ENCODE measurements at places on chromosomes 4 and X. TPM values are rescaled to one million over a fixed set of nuclear protein-coding genes. Genes with fewer than 3 reads are reported as not detected.

Gene CT47B1
- total RNA-seq, result not detected

Gene PNMA6A
- total RNA-seq, result 3.9 TPM

Gene INTS6L
- 15.4 TPM for total RNA-seq

Gene PIGA
- total RNA-seq, result 9.5 TPM

Gene MAGEB1
- total RNA-seq, result not detected

Gene GATA1
- not detected for total RNA-seq

Gene RLIM
- 67.4 TPM for total RNA-seq

Gene GPC4
- 5.9 TPM for total RNA-seq

Gene TCP11X2
- total RNA-seq, result not detected

Gene SATL1
- total RNA-seq, result not detected

Gene PNMA6F
- not detected for total RNA-seq

Gene ALAS2
- total RNA-seq, result not detected

Gene ETDA
- total RNA-seq, result not detected

Gene TMPRSS11D
- total RNA-seq, result not detected

Gene ADH1A
- total RNA-seq, result not detected

Gene USP17L29
- total RNA-seq, result not detected

Gene NXF2B
- not detected for total RNA-seq

Gene SGCB
- 61.5 TPM for total RNA-seq

Gene PLP1
- not detected for total RNA-seq

Gene CDKL2
- 0.88 TPM for total RNA-seq

Gene OTC
- not detected for total RNA-seq

Gene ADGRG4
- not detected for total RNA-seq

Gene CSAG2
- total RNA-seq, result not detected

Gene HTN3
- not detected for total RNA-seq

Gene MAGEB10
- total RNA-seq, result not detected

Gene GRID2
- total RNA-seq, result 0.32 TPM

Gene MAPK10
- 4.2 TPM for total RNA-seq

Gene EDNRA
- 3.9 TPM for total RNA-seq

Gene ZFX
- 53.2 TPM for total RNA-seq

Gene SPANXA2
- not detected for total RNA-seq

Gene MAB21L2
- total RNA-seq, result 0.28 TPM

Gene AR
- total RNA-seq, result 2.1 TPM

Gene MAGEH1
- 23.8 TPM for total RNA-seq

Gene TTC29
- not detected for total RNA-seq

Gene MAGED4
- 53.1 TPM for total RNA-seq

Gene SYP
- total RNA-seq, result 0.32 TPM

Gene NKX3-2
- total RNA-seq, result not detected

Gene ZFYVE28
- 8.1 TPM for total RNA-seq

Gene PPEF2
- not detected for total RNA-seq

Gene GUCY1A1
- 0.78 TPM for total RNA-seq

Gene TMEM185A
- 22.6 TPM for total RNA-seq

Gene PHOX2B
- total RNA-seq, result not detected

Gene EREG
- under 0.01 TPM for total RNA-seq

Gene ANKRD50
- 140 TPM for total RNA-seq

Gene TKTL1
- not detected for total RNA-seq

Gene MAGEC3
- total RNA-seq, result not detected

Gene MAGEB16
- not detected for total RNA-seq

Gene HDAC6
- 37.5 TPM for total RNA-seq

Gene NAP1L3
- total RNA-seq, result 19.3 TPM

Gene CISD2
- total RNA-seq, result 31.2 TPM

Gene DUSP21
- not detected for total RNA-seq

Gene DKK2
- 0.92 TPM for total RNA-seq

Gene HTT-AS
- not detected for total RNA-seq

Gene LRAT
- not detected for total RNA-seq

Gene S100G
- not detected for total RNA-seq

Gene HAND2
- total RNA-seq, result 56.4 TPM

Gene FRG2
- total RNA-seq, result not detected

Gene UGT2A3
- not detected for total RNA-seq

All from smooth muscle cell of the umbilical artery (primary cell).